Vein endothelial cell (primary cell): ENCODE measurements at places on chromosomes 6 and 20. TPM values are rescaled to one million over a fixed set of nuclear protein-coding genes. Genes with fewer than 3 reads are reported as not detected.

Gene OR11A1
- total RNA-seq = not detected in 2 replicates

Gene FAM217A
- not detected in 2 replicates for total RNA-seq

Gene CYP24A1
- not detected in 2 replicates for total RNA-seq

Gene TSBP1
- total RNA-seq = not detected in 2 replicates

Gene GRM1
- total RNA-seq = 0.10 TPM in 1 of 2 replicates, not detected in the other

Gene CCN2
- total RNA-seq = 749 and 1,026 TPM in 2 replicates

Gene RIMS4
- total RNA-seq = not detected in 2 replicates

Gene BYSL
- 31.8 and 33.6 TPM in 2 replicates for total RNA-seq

Gene IL17A
- total RNA-seq = not detected in 2 replicates

Gene TUBB1
- not detected in 2 replicates for total RNA-seq

Gene SLC16A10
- total RNA-seq = not detected in 2 replicates

Gene DEFB123
- not detected in 2 replicates for total RNA-seq

Gene ZBP1
- not detected in 2 replicates for total RNA-seq

Gene PI16
- not detected in 2 replicates for total RNA-seq

Gene ID4
- total RNA-seq = not detected in 2 replicates

Gene GSTA2
- total RNA-seq = not detected in 2 replicates

Gene MCHR2
- not detected in 2 replicates for total RNA-seq

Gene SLC17A3
- not detected in 2 replicates for total RNA-seq

Gene MYH7B
- not detected in 2 replicates for total RNA-seq

Gene MOXD1
- 0.29 TPM in 1 of 2 replicates, not detected in the other for total RNA-seq

Gene GPR6
- total RNA-seq = not detected in 2 replicates

Gene DLK2
- total RNA-seq = 0.33 TPM in 1 of 2 replicates, not detected in the other

Gene ELOVL4
- total RNA-seq = 0.98 and 1.4 TPM in 2 replicates

Gene NHLRC1
- 1.7 and 2.0 TPM in 2 replicates for total RNA-seq

Gene BMP6
- 163 and 246 TPM in 2 replicates for total RNA-seq

Gene DNAH8
- total RNA-seq = under 0.01 TPM in 2 replicates

Gene ZSCAN23
- 0.33 and 1.8 TPM in 2 replicates for total RNA-seq

Gene HLA-DRB1
- 0.10 and 1.3 TPM in 2 replicates for total RNA-seq

Gene DDX43
- 2.0 and 2.9 TPM in 2 replicates for total RNA-seq

Gene MLIP
- total RNA-seq = 10.1 and 18.7 TPM in 2 replicates

Gene OPRL1
- total RNA-seq = 1.3 and 2.9 TPM in 2 replicates

Gene RAD21L1
- total RNA-seq = not detected in 2 replicates

Gene ADNP
- total RNA-seq = 35.3 and 35.6 TPM in 2 replicates

Gene TSHZ2
- total RNA-seq = 0.96 and 0.98 TPM in 2 replicates
